Lower leg skin (tissue), 4 donors: ENCODE measurements at places on chromosomes 12 and 14. TPM values are rescaled to one million over a fixed set of nuclear protein-coding genes. Genes with fewer than 3 reads are reported as not detected.

LRP1-AS gene
- total RNA-seq: not detected

VRTN gene
- total RNA-seq: not detected

MYH6 gene
- total RNA-seq: 0.20 TPM

SRRM4 gene
- total RNA-seq: not detected

NELL2 gene
- 11.8 TPM for total RNA-seq

TMEM132C gene
- 2.7 TPM for total RNA-seq

LRRK2 gene
- total RNA-seq: 11.1 TPM

KIF26A gene
- total RNA-seq: 3.9 TPM

GRCh38 chr12:14373217-14373616, 7.7 kb downstream of the ATF7IP start:
- no peak for DNase-seq

GRCh38 chr14:64704143-64704742, at the start of gene PLEKHG3:
PLEKHG3 (plus strand) TSS chr14:64704424; CDS start chr14:64727632, 23,208 bp downstream.
- peak; percentile 94 for DNase-seq

DNA sequence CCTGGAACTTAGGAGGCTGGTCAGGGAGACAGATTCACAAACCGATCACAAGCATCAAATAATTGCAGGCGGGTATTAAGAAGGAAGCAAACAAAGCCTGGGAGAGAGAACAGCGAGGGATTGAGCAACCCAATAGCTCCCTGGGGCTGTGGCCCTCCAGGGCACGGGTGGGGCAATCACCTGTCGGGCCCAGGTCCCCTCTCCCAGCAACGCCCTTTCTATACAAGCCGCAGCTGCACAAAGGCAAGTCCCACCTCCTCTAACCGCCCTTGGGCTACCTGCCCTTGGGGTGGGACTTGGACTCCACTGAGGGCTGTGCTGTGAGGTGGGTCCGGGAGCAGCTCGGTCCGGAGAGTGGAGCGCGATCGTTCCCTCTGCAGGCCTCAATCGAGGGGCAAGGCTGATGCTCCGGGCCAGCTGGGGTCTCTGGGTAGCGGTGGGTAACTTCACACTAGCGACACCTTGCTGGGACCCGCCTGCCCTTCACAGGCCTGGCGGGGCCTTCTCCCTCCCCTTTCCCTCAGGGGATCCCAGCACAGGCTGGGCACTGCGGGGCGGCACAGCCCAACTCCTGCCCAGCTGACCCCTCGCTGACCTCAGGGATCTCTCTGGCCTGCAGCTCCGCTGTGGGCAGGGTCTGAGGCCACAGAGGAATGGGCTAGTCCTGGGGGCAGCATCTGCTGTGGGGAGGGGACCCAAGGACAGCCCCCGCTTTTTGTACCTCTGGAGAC, 8.0 kb downstream of the PHB2 start:
- DNase-seq: no peak

- DNase-seq: no peak
Observed at GRCh38 chr14:76257111-76257803, 105.5 kb downstream of the GPATCH2L start.

DNA sequence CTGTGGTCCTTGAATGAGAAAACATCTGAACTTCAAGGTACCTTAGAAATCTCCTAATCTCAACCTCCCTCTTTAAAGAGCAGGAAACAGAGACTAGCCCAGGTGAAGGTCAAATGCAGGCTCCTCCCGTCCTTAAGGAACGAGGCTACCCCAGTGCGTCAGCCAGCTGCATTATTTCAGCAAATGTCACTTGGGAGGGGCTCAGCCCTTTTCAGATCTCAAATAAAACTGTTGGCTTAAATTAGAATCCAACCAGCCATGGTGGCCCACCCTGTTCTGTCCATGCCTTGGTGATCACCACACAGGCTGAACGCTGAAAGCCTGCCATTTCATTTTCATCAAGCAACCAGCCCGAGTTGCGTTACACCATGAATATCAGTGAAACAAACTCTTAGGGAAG, 7.0 kb downstream of the SYNE3 start:
- DNase-seq: no peak

DNA sequence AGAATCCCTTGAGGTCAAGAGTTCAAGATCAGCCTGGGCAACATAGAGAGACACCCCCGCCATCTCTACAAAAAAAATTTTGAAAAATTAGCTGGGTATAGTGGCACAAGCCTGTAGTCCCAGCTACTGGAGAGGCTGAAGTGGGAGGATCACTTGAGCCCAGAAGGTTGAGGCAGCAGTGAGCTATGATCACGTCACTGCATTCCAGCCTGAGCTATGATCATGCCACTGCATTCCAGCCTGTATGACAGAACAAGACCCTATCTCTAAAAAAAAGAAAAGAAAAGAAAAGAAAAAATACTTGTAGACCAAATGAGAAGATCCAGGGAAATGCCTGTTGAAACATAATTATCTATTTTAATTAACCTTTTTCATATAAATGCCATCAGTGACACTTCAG, 93.8 kb upstream of the MDM1 start:
- DNase-seq: no peak

DNA sequence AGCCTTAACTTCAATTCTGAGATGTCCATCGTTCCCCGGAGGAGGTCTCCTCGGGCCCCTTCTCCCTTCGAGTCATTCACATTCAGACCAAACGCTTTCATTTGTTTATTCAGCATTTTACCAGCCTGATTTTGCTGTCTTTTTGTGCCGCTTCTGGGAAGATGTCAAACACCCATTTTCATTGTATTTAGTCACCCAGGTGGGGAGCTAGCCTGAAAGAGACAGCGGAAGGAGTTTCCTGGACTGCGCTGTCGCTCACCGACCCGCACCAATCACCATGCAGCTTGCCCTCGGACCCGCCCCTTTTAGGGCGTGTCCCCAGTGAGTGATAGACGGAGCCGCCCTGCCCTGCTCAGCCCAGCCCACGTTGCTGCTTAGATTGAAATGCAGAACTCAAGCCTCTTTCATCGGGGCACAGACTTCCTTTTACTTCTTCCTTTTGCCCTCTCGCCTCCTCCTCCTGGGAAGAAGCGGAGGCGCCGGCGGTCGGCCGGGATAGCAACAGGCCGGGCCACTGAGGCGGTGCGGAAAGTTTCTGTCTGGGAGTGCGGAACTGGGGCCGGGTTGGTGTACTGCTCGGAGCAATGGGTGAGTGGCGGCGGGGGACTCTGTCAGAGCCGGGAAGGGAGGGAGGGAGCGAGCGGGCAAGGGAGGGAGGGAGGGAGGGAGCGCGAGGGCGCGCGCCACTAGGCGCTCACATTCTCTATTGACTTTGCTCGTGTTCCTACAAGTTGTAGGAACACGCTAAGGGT, at the start of gene PAX9:
Gene PAX9, plus strand, starts transcription at position 355 of the 752 bp plus-strand sequence. Its CDS starts 230 bp downstream, at position 585.
- peak; percentile 85 for DNase-seq

DNA sequence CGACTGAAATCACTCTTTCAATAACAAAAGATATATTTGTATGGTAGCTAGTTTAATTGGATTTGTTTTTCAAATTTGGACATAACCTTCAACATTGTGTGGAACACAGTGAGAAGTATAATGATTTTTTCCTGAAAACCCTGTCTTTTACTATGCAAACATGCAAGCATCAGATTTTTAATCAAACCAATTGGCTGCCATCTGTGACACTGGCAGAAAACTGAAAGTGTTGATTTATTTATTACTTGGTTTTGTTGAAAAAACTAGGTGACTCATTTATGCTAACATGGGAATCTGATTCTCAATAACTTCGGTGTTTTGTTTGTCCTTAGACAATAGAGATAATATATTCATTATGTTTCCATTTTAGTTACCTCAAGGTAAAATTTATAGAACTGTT, 82.0 kb downstream of the NTS start:
- no peak for DNase-seq

GRCh38 chr14:60165547-60165876, 314 bp upstream of the DHRS7 start:
- DNase-seq: no peak

DNA sequence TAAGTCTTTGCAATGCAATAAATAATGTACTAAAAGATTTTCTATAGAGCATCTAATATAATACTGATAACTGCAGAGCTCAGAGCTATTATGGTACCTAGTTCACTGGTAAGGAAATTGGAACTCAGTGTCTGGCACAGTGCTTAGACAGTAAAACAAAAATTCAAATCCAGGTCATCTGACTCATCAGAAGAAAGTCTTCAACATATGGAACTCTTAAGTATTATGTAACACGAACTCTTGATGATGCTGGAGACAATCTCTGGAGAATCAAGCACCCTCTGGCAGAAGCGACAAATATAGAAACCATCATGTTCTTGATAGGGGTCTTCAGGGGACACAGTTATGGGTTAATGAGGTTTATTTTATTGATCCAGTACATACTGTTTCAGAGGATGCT, 37.3 kb upstream of the TRHDE start:
- DNase-seq: no peak

GRCh38 chr14:32986791-32987540, 48.3 kb downstream of the NPAS3 start:
- no peak for DNase-seq

GRCh38 chr12:43352001-43352400, 200.0 kb downstream of the ADAMTS20 start:
- no peak for DNase-seq

DNA sequence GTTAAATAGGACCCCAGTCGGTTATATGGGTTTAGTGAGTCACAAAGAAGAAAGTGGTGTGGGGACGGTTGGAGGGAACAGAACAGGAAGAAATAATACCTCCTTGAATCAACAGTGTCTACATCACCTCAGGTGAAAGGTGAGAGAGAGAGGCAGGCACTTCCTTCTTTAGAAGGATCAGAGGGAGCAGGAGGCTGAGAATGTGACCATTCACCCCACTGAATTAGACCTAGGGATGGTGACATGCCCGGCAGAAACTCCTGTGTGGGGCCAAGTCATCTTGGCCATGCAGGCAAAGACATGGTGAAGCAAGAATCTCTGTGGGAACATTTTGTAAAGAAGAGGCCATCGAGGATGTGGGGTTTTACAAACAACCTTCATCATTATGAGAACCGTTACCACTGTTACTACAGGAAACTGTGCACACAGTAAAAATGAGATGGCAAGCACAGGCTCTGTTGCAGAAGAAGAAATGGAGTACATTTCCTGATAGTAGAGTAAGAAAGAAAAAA, 1196.9 kb downstream of the VRK1 start:
- DNase-seq: no peak

DNA sequence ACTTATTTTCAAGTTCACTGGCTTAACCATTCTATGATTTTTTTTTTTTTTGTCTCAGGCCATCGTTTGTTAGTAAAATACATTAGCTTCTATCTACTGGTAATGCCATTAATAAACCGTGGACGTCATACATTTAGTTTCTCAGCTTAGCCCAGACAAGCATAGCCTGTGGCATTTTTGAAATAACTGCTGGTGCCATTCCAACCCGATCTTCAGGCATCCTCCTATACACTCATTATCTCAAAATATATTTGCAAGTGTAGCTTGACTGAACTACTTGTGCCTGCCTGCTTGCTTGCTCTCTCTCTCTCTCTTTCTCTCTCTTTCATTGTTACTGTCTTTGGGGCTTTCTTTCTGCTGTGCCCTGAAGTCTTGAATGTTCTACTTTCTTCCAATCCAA, 12.7 kb upstream of the MBIP start:
- DNase-seq: no peak

GRCh38 chr14:34328178-34328577, 133.9 kb downstream of the SPTSSA start:
- DNase-seq: no peak

DNA sequence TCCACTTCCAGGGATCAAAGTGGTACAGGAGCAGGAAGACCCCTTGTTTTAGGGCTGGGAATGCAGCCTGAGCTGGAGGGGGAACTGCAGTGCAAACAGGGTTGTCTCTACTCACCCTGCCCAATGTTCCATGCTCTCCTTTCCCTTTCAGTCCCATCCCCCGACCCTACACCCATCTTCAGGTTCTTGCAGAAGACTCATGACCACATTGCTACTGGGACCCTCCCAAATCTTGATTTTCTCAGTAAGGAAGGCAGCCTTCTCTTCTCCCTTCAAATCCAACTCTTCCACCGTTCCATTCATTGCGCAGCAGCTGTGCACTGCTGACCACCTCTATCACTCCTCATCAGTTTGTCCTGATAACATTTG, 1.9 kb downstream of the SERPINA11 start:
- no peak for DNase-seq

DNA sequence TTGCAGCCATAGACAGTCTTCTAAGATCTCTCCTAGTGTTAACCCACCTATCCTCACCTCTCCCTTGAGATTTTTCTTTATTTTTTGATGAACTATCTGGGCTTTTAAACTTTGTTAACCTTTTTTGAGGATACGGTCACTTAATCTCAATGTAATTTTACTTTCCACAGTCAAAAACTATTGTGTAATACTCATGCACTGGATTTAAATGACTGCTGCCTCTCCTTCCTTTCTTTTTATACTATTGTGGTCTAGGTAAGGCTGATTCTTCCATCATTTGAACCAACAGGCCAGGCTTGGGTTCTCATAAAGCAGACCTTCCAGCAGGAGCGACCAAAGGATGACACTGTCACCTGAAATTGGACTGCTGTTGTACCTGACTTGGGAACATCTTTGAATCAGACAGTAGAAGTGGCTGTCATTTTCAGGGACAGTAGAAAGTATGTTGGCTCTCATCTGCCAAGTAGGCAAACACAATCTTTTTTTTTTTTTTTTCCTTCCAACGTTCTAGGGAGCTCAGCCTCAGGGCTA, 689 bp upstream of the PDE3A start:
- DNase-seq: no peak

DNA sequence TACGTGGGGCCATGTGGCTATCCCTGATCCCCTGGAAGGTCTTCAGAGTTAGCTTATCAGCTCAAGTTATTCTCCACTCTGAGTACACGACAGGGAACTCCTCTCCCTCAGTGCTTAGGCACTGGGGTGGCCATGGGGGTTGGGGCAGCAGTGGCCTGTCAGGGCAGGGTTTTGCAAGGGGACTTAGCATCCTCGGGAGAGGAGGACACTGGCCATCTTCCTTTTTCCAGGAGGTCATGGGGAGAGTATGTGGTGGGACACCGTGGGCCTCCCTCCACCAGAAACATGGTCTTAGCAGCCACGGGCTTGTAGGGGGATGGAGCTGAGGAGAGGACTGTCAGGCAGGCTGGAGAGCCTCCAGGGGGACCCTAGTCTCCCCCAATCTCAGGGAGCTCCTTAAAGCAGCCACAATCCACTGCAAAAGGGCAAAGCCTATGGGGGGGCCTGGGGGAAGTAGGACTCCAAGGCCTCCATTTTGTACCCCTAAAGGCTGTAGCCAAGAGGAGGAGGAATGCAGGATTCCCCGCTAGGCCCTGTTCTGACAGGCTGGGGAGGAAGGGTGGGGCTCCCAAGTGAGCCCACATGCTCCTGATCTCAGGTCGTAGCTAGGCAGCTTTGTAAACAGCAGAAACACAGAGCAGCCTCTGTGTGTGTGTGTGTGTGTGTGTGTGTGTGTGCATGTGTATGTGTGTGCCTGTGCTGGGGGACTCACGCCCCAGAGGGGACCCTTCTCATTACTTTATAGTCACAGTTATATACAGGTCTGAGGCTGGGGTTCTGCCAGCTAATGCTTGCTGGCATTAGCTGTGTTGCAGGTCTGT, 36.6 kb downstream of the KRT80 start:
- no peak for DNase-seq

GRCh38 chr14:97298331-97298730, 501.1 kb downstream of the VRK1 start:
- no peak for DNase-seq
